ENCODE measurements at places on chromosomes 11 and 22.
A peak's percentile ranks its signal among the peaks of the same experiment; 100 is the strongest.

GRCh38 chr22:37420686-37421467 is 6.4 kb downstream of the ELFN2 start:
- DNase-seq, result no peak

GRCh38 chr22:37070334-37070733 is 18.8 kb downstream of the KCTD17 start:
- DNase-seq, result no peak

GRCh38 chr22:17079572-17079971 is 5.2 kb upstream of the IL17RA start:
- DNase-seq, result no peak

DNA sequence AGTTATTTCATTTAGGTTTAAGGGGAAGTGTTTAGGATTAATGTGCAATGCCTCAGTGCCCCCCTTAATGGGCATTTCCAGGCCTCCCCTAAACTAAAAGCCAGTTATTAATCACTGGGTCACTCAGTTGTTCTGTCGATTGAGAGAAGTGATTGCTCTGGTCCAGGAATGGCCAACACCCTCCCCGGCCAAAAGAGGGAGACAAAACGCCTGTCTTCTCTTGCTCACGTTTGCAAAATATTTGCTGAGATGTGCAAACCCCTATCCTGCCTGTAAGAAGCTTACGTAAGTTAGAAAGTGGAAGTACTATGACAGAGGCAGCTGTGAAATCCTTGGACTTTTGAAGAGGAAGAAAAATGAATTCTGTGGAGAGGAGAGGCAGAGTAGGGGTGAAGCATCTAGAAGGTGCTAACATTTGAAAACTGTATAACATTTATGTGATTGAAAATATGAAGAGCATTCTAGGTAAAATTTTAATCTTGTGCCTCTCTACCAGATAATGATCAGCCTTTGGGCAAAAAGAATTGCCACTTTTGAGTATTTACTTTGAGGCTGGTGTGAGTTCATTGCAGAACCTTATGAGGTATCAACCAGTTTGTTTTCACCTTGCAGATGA is 37.7 kb downstream of the NTM start:
- DNase-seq, result peak; percentile 93

- DNase-seq, result no peak
These were observed 18.1 kb downstream of the CRYBB2 start for GRCh38 chr22:25237503-25237902.

Data from GF-D8 (cell line).